ENCODE measurements at places on chromosomes 4 and X.

- DNase-seq: no peak
These were observed 260.7 kb upstream of the GIMD1 start for GRCh38 chr4:106629268-106629625.

DNA sequence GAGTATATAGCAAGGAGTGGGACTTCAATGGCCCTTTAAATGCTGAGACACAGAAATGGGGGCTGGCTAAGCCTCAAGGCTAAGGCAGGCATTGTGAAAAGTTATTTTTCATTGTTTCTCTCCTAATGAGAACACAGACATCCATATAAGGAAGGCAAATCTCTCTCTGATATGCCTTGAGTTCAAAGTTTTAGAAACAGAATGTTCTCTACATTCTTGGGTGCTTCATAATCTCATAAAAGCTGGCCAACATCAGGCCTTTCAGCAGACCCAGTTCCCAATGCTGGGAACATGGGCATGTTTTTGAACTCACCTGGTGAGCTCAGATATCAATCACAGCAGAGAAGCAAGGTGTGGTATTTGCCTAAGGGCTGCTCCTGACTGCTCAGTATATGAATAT lies 19.4 kb upstream of the RAB40A start:
- no peak for DNase-seq

DNA sequence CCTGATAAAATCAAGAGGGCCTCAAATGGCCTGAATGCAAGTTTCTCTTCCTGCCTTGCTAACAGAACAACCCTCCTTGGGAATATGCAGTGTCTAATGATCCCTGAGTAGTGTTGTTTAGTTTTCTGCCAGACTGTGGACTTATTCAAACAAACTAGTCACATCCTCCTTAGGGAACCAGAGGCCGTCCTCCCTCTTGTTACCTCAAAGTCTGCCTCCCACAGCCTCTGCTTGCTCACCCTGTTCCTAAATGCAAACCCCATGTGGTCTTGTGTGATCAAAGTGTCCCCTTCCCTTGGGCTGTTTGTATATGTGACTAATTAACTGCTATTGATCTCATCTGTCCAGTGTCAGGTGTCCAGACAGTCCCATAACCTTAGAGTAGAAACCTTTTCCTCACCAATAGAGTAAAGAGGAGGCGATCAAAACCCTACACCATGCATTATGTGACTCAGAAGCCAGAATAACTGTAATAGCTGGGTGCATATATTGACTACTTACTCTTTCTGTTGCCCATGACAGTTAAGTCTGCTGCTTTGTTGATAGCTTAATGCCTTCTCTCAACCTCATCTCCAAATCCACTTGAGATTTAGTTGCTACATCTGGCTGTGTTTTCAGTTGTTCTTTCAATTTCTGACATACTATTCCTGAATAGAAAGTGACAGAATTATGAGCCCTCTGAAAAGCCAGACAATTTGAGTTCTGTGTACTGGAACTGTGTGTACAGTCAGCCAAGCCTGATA lies 473.0 kb upstream of the NWD2 start:
- DNase-seq: no peak

GRCh38 chrX:44945736-44946135 lies 72.7 kb downstream of the KDM6A start:
- DNase-seq: no peak

GRCh38 chr4:101393256-101393655 lies 45.9 kb upstream of the PPP3CA start:
- DNase-seq: peak; percentile 57

GRCh38 chrX:17787557-17787956 lies 50.3 kb downstream of the SCML1 start:
- DNase-seq: no peak

DNA sequence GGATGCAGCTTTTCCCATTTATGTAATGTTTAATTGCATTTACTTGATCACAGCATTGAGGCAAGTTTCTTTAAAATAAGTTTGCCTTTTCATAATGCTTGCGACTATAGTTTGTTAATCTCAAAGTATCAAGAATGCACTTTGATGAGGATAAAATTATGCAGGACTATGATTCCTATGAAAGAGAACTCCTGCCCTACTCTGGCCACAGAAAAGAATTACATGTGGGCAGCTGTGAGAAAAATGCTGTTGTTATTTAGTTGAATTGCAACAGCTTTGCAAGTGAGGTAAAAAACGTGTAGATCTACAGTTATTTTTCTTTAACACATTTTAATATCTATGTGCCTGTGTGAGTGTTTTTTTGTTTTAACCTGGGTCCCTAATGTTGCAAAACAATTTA lies 12.5 kb upstream of the OSTC start:
- DNase-seq: no peak

GRCh38 chr4:95198961-95199360 lies 349.8 kb downstream of the UNC5C start:
- no peak for DNase-seq

DNA sequence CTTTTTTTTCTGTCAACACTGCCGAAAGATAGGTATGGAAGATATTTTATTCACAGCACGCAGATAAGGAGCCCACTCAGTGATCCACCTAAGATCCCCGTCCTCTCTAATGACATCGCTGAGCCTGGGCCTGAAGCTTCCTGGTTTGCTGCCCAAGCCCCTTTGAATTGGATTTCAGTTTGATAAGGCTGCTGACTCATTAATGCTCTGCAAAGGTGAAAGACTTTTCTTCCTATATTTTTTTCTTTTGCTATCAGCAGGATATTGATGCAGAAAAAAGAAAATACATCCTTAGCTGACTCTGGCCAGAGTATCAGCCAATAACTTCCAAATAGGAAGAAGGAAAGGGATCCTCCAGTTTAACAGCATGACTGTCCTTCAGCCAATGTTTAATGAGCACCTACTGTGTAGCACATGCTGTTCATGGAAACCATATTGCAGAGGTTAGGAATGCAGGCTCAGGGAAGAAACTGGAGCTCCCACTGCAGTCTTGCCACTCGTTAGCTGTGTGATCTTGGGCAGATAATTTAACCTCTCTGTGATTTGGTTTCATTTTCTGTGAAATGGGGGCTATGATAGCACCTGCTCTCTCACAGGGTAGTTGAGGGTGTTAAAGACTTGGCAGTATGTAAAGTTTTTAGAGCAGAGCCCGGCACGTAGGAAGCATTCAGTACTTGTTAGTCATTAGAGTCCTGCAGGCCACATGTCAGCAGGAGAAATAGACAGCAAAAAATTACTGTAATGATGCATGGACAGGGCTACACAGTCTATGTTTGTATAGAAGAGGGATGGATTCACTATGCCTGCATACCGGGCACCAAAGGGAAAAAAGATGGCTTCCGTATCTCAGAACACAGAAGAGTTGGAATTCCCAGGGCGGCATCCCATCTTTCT lies 39.3 kb downstream of the EVC start:
- DNase-seq: no peak

- DNase-seq: peak; percentile 93
These were observed 27.5 kb upstream of the PDGFC start for GRCh38 chr4:156999175-156999517.
